Activated T-helper 9 cell treated with anti-CD3 and anti-CD28 coated beads, Interleukin-2, amount 50 U/mL, for 16 hours (primary cell): ENCODE measurements at places on chromosomes 1 and 21.

DNA sequence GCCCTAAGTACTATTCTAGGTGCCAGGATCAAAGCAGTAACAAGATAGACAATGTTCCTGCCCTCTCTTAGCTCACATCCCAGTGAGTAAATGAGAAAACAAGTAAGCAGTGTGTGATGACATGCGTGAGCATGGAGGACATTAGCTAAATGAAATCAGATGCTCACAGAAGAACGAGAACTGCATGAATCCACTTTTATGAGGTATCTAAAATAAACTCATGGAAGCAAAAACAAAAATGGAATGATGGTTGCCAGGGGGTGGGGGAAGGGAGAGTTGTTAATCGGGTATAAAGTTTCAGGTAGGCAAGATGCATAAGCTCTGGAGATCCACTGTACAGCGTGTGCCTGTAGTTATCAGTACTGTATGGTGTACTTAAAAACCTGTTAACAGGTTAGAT is 195.1 kb downstream of the HHAT start:
- no peak for DNase-seq

GRCh38 chr1:235326719-235327558 is 1.0 kb downstream of the ARID4B start:
- DNase-seq: peak; percentile 62

GRCh38 chr21:45518742-45519141 is 23.5 kb downstream of the SLC19A1 start:
- DNase-seq: no peak

DNA sequence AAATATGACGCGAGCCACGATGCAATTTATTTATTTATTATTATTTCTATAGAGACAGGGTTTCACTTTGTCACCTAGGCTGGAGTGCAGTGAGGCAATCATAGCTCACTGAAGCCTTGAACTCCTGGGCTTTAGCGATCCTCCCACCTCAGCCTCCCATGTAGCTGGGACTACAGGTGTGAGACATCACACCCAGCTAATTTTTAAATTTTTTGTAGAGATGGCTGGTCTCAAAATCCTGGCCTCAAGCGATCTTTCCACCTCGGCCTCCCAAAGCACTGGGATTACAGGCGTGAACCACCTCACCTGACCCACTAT is 63.6 kb downstream of the IRF2BP2 start:
- DNase-seq: no peak

DNA sequence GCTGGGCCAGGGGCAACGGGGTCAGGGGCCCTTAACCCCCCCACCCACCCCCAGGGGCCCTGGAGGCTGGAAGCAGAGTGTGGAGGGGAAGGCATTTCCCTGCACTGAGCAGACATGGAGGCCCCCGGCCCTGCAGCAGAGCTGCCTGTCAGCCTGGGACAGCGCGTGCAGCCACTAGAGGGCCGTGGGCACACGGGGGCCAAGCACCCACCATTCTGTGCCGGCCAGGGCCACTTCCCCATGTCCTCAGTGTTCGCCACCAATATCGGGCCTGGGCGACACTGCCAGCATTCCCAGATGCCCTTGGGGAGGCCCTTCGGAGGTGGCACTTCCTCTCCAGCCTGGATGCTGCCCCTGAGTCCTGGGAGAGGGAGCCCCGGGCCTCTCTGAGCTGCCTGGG is 23.2 kb upstream of the ARHGEF16 start:
- DNase-seq: no peak

- no peak for DNase-seq
Measured at GRCh38 chr1:156746728-156747631, 4.5 kb downstream of the HDGF start.
